Globus pallidus (tissue), 1 donor: ENCODE measurements at places on chromosomes 1 and 21.

DNA sequence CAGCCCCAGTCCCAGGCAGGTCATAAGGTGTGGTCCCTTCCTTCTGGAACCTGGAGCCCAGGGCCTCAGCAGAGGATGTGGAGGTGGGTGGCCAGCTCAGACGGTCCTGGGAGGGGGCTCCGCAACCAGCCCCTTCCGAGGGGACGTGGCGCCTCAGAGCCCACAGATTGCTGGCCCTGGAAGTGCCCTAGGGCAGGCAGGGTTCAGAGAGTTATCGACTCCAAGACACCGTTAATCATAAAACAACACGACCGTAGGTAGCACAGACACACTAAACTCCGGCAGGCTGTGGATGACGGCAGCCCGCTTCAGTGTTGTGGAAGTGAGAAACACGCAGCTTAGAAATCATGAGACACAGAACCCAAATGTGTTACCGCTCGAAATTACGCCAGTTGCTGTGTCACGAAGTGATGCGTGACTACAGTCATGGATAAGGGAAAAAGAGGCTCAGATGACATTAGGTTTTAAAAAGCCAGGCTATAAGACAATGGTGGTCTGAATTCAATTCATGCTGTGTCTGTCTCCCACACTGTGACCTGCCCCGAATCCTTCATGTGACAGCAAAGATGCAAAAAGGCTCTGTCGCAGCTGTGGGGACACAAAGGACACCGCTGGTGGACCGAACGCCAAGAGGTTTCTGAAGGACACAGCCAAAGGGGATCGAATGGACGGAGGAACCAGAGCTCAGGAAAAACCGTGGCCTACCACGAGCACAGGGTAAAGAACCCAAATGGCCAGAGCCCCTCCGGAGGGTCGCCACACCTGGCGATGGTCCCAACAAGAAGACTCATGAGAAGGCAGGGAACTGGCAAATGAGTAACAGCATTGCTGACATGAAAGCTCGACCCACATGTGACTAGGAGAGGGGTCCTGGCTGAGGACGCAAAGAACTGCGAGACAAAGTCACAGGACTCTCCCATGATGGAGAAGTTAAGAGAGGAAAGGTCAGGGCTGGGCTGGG, 1.7 kb upstream of the SUMO3 start:
- DNase-seq: no peak

DNA sequence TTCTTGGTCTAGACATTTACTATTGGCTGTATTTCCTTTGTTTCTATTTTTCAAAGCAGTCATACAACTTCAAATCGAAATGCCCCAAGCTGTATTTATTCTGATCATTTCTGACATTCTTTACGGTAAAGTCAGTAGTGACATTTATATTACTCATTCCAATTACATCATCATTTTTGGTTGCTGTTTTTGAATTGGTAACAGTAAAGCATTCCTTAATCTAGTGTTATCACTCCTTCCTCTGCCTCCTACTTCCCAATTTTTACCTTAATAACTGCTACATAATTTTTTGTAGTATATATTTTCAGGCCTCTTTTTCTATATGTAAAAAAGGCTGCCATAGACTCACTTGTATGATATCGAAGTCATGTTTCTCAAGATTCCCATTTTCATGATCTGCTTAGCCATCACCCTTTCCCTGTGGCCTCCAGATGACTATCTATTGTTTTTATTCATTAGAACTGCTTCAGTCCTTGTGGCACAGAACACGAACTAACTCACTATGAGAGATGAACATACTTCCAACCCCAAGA, 167.2 kb downstream of the RUNX1 start:
- no peak for DNase-seq

GRCh38 chr1:63951059-63951946, 177.5 kb downstream of the ROR1 start:
- no peak for DNase-seq

DNA sequence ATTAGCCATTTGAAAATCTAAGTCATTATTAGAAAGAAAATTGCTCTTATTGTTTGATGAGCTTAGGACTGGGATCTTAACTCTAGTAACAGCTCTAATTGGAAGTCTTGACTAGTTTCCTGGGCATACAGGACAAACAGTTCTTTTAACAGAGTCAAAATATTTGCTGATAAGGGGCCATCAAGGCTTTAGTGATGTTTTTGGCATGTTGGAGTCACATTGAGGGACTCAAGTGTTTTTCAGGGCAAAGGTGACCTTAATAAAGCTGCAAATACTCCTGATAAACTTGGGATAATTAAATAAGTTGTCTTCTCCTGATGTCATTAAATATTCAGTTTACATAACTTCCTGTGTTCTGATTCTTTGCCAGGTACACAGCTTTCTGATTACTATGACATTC, 6.5 kb upstream of the KRTAP19-7 start:
- no peak for DNase-seq

- no peak for DNase-seq
Measured at GRCh38 chr1:180906511-180906910, 6.2 kb upstream of the KIAA1614 start.

GRCh38 chr1:99622702-99623347, 23.1 kb upstream of the PALMD start:
- DNase-seq: no peak

DNA sequence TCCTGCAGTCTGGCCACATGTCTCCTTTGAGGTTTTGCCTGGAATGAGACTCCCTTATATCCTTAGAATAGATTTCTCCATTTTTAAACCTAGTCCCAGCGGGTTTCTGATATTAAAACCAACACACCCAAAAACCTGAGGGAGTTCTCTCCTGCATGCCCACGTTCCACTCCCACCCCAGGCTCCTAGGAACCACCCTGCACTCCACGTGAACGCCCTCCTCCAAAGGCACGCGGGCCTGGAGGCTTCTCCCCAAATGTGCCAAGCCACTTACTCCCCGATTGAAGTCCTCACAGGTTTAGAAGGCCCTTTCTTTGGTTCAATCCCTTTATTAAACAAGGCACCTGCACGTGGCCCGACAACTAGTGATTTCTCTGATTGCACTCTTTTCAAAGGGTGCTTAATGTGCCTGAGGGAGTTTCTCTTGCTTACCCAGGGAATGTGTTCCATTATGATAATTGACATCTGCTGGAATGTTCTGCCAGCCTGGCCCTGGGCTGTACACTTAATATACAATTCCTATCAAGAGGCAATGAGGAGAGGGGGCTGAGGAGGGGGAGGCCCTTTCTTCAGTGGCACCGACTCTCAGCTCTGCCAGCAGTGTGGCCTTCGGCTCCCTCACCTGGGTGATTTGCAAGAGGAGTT, 104.3 kb upstream of the ADAR start:
- DNase-seq: no peak

DNA sequence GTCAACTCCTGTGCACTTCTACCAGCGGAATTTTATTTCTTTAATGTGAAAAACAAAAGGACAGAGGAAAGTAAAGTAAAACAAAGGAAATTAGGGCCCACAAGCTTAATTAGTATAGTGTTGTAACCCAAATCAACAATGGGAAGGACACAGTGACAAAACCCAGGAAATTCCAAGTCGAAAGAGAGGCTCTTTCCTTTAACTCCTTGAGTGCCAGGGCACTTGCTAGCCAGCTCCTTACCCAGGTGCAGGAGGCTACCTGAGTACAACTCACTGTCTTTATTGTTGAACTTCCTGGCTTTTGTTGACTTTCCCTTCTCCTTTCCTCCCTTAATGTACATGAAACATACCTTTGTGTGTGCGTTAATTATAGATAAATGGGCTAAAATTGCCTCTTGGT, 55.0 kb downstream of the PEX14 start:
- DNase-seq: no peak

GRCh38 chr1:9868244-9868590, 41.9 kb downstream of the CTNNBIP1 start:
- no peak for DNase-seq

DNA sequence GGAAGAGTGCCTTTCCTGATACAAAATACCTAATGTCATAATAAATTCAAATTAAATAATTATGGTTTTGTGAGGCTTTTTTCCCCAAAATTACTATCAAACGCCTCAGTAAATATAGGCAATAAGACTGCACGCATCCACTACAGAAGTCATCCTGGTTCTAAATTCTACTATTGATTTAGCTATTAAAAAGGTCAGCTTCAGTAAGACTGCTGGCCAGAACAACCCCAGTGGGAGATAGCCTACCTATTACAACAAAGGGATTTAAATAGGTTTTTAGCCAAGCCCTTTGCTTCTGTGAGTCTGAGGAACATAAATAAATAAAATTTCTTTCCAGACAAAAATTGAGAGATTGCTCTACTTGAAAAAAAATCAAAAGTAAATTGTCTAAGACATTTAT, 132.1 kb downstream of the PLPPR4 start:
- no peak for DNase-seq

DNA sequence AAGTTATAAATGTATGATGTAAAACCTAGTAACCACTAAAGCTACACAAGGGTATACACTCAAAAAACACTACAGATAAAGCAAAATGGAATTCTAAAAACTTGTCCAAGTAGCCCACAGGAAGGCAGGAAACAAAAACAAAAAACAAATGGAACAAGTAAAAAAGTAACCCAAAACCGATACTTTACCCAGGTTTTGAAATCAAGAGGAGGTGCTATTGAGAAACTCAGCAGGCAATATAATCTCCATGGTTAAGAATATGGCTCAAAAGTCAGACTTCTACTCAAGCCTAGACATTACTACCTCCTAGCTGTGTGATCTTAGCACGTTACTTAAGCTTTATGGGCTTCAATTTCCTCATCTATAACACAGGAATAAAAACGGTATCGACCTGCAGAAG, 13.3 kb downstream of the RBBP5 start:
- DNase-seq: no peak

GRCh38 chr1:45007311-45007710, 3.8 kb downstream of the HECTD3 start:
- no peak for DNase-seq

DNA sequence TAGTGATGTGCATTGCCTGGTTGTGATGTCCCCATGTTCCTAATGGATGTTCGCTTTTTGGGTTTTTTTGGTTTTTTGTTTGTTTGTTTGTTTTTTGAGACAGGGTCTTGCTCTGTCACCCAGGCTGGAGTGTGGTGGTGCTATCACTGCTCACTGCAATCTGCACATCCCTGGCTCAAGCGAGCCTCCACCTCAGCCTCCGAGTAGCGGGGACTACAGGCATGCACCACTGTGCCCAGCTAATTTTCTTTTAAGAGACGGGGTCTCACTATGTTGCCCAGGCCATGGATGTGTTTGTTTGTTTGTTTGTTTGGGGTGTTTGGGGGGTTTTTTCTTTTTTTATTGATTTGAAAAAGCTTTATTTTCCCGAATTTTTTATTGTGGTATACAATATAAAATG, 2.1 kb downstream of the COL6A2 start:
- DNase-seq: no peak

GRCh38 chr1:172966844-172967540, 83.7 kb downstream of the TNFSF18 start:
- DNase-seq: no peak

DNA sequence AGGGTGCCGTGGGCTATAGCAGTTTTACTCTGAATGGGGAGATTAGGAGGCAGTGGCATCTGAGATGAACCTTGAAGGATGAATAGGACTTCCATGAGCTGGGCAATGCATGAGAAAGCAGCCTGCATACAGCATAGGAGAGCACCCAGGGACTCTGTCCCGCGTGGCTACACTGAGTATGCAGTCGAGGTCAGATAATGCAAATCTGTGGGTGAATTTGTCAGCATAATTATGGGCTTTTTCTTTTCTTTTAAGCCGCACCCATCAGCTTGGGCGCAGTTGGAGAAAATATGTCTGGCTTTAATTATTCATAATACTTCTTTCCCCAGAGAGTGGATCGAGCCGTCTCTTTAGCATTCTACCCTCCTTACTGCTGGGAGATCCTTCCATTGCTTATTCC, 188.5 kb downstream of the ZSCAN20 start:
- DNase-seq: no peak

GRCh38 chr1:67942274-67942673, 108.2 kb downstream of the DIRAS3 start:
- no peak for DNase-seq

- DNase-seq: no peak
Measured at GRCh38 chr1:173474097-173474779, 2.9 kb upstream of the PRDX6 start.

- DNase-seq: no peak
Measured at GRCh38 chr1:56167596-56167995, 411.8 kb downstream of the PLPP3 start.

DNA sequence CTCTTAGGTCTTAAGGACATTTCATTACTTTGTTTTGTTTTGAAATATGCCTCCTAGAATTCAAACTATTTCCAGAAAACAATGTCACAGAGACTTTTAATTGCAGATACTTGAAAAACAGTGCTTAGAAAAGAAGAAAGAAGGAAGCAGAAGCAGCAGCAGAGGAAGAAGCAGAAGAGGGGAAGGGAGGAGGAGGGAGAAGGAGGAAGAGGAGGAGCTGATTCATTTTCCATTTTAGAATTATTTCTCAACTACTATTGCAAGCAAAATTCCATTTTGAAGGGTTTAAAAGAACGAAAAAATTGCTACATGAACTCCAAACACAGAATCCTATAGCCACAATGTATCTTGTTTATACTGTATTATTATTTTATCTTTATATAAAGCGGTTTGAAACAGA, 13.9 kb downstream of the RC3H1 start:
- DNase-seq: no peak

GRCh38 chr1:63799307-63799706, 25.5 kb downstream of the ROR1 start:
- DNase-seq: no peak

GRCh38 chr1:90007979-90008404, 13.1 kb downstream of the ZNF326 start:
- no peak for DNase-seq

DNA sequence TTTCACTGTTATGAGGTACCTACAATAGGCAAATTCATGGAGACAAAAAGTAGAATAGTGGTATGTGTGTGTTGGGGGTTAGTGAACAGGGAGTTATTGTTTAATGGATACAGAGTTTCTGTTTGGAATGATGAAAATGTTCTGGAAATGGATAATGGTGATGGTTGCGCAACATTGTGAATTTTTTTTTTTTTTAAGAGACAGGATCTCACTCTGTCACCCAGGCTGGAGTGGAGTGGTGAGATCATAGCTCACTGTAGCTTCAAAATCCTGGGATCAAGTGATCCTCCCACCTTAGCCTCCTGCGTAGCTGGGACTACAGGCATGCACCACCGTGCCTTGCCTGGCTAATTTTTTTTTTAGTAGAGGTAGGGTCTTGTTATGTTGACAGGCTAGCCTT, 34.5 kb upstream of the TRABD2B start:
- no peak for DNase-seq

DNA sequence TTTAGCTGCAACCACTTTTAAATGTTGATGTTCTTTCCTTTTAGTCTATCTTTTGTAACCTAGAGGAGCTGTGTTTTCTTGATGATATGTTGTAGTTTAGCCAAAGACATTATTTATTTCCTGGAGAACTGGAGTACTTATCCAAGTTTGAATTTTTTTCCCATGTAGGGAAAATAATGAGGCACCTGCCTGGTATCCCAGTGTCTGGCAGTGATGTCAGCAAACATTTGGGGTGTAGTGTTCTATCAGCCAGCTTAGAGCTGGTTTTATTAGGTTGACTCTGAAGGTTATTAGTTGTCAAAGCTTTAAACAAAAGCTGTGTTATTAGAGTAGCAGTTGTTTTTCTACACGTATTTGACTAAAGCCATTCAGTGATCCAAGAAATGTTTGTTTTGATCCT, 3.2 kb downstream of the CTPS1 start:
- no peak for DNase-seq

- DNase-seq: no peak
Measured at GRCh38 chr1:79204779-79205479, 198.4 kb upstream of the ADGRL4 start.
